ENCODE measurements at places on chromosomes 7 and 10. TPM values are rescaled to one million over a fixed set of nuclear protein-coding genes. Genes with fewer than 3 reads are reported as not detected.

ATP5MK gene
- total RNA-seq, result 373 TPM

FEZF1 gene
- total RNA-seq, result not detected

SPDYE9 gene
- total RNA-seq, result not detected

PIK3AP1 gene
- 0.10 TPM for total RNA-seq

DNA sequence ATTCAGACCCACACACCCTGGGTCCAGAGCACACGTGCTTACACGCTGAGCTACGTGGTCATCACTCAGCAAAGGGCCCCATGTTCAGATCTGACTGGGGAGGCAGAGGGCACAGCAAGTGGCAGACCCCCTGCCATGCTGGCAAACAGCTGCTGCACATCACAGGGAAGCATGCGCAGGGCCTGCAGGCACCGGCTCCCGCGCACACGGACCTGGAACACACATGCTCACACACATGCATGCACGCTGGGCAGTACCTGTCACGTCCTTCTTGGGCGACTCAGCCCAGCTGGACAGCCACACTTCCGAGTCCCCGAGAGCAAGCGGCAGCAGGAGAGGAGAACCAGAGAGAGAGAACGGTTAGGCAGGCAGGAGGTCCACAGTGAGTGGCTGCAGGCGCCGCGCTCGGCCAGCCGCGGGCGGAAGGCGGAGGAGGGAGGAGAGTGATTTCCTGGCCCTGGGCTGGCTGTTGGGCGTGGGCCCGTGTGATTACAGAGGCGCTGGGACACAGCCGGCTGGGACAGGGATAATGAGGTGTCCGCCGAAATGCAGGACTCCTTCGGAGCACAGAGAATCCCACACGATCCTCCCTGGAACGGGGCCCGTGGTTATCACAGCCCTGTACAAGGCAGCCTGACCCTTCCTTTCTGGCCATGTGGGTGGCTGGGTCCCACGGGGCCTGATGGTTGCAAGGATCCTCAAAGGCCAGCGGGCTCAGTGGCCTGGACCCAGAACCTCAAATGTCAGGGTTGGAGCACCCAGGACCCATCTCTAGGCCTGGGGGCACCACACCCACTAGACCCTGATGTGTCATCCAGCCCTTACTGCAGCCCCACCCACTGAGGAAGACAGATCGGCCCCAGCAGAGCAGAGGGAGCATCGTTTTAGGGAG, 175.1 kb downstream of the NEURL1 start:
- DNase-seq, result no peak

GRCh38 chr7:141232286-141233051, 158.6 kb downstream of the TMEM178B start:
- DNase-seq, result no peak

GRCh38 chr10:87918254-87918859, 54.9 kb downstream of the PTEN start:
- DNase-seq, result no peak

DNA sequence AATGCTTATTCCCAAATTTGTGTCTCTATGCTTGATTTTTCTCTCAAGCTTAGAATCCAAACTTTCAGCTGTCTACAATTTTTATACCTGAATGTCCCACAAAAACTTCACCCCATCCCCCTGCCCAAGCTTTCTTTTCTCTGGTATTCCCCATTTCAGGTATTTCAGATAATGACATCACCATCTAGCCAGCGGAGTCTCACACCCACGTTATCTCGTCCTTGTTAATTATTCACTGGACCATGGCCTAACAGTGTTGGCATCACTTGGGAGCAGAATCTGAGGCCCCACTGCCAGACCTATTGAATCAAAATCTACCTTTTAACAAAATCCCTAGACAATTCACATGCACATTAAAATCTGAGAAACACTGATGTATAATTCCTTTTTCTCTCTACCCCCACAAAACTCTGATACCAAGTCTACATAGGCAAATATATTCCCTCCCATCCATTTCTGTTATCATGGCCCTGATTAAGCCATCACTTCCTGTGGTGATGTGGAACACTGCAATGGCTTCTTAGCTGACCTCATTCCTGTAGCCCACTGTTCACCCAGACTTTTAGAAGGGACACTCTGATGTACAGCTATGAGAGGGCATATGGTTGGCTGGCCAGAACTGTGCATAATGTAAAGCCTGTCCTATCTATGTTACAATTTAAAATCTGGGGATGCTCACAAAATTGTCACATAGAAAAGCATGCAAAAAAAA, 31.4 kb downstream of the ZNF438 start:
- no peak for DNase-seq

DNA sequence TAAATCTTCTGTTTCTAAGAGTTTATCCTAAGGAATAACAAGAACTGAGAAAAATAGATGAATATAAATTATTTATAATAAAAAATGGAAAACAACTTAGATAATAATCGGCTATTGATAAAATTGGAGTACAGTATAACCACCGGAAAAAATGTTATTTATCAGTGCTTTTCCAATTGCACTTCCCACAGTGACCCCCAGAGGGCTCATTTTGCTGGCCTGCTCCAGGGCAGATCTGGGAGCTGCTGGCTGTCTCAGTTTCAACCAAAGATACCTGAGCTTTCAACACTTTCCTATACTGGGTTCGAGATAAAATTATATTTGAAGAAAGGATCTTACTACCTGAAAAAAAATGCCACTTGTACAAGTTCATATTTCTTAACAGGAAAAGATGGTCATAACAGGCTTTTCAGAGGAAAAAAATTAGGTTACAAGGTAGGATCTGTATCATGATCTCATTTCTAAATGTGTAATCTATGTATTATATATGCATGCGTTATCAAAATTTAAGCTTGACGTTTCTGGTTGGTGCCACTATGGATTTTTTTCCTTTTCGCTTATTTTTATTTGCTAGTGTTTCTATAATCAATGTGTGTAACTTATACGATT, 165.7 kb downstream of the NPSR1 start:
- DNase-seq, result no peak
